Occipital lobe (tissue), 3 donors: ENCODE measurements at places on chromosomes 6 and 20. TPM values are rescaled to one million over a fixed set of nuclear protein-coding genes. Genes with fewer than 3 reads are reported as not detected.
A peak's percentile ranks its signal among the peaks of the same experiment; 100 is the strongest.

Gene EPB41L1
- 82.2 TPM for total RNA-seq

DNA sequence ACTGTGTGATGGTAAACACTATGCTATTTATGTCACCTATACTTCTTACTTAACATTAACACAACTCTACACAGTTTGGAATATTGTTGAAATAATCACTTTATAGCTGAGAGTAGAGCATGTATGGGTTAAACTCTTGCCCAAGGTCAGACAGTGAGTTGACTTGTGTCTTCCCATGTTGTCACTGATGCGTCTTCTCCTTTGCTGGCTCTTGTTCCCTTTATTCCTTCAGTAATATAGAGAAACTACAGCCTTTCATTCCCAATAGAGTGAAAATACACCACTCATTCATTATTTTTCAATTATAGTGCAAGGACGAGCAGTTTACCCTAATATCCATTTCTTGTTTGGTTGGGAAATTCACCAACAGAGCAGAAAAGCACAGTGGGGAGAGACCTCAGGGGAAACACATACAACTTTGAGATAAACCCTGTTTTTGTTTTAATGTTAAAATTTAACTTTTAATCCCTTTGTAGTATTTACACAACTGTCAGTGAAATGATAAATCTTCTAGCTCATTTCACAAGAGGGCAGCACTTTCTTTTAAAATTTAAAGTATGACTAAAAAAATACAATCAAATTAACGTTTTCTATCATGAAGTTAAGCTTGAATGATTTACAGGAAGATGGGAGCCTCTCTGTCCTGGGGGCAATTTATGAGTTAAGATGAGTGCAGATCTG, 363.0 kb downstream of the UTRN start:
- DNase-seq = no peak

DNA sequence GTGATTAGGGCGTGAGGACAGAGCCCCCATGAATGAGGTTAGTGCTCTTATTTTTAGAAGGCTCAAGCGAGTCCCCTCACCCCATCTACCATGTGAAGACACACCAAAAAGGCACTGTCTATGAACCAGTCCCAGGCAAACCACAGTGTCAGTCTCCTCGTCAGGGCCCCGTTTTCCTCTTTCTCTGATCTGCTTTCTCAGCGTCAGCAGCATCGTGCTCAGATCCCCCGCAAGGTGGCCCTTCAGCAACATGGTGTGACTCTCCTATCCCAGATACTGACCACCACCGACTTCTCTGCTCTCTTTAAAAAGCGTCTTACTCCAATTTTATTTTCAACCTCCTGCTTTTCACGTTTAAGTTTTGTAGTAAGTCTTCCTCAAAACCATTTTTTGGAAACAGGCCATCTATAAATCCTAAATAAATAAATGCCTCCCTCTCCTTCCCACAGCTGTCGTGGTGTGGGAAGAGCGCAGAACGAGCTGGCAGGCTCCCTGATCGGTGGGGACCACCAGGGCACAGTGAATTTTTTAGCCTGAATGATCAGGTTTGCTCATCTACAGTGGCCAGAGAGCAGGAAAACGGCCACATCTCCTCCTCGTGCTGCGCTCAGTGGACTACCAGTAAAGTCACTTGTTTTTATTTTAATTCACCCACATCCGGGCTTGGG, 113.1 kb downstream of the BMP7 start:
- no peak for DNase-seq

- DNase-seq = no peak
These were observed 253.6 kb downstream of the THBS2 start for GRCh38 chr6:169000022-169000421.

DNA sequence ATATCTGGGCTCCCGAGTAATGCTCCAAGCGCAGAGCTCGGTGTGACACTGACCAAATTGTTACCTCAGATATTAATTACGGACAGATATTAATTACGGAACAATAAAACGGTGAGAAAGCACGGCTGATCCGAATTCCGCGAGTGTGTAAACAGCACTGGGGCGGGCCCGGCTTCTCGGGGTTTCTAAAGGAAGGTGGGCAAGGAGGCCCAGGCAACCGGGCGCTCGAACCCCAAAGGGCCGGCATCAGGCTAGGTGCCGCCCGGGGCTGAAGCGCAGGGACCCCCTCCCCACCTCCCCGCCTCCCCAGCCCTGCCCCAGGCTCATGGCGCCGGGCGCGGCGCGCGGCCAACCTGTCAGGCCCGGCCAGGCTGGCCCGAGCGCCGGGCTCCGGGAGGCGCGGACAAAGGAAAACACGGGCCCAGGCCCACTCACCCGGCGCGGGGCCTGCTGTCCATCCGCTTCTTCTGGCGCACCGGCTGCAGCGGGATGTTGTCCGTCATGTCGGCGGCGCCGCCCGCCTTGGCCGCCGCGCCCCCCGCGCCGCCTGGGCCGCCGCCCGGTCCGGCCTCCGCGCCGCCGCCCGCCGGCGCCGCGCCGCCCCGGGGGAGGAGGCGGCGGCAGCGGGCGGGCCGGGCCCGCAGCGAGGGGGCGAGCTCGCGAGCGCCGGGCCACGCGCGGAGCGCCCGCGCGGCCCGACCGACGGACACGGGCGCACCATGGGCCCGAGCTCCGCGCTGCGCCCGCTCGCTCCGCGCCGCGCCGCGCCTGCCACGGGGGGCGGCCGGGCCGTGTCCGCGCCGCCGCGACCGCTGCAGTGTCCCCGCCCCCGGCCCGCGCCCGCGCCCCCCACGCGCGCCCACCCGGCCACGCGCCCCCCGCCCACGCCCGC, at the start of gene ATP9A:
Gene ATP9A (minus strand): TSS at position 524 of the 892 bp plus-strand sequence. CDS start 21 bp downstream, at position 503.
- DNase-seq = peak; percentile 52

DNA sequence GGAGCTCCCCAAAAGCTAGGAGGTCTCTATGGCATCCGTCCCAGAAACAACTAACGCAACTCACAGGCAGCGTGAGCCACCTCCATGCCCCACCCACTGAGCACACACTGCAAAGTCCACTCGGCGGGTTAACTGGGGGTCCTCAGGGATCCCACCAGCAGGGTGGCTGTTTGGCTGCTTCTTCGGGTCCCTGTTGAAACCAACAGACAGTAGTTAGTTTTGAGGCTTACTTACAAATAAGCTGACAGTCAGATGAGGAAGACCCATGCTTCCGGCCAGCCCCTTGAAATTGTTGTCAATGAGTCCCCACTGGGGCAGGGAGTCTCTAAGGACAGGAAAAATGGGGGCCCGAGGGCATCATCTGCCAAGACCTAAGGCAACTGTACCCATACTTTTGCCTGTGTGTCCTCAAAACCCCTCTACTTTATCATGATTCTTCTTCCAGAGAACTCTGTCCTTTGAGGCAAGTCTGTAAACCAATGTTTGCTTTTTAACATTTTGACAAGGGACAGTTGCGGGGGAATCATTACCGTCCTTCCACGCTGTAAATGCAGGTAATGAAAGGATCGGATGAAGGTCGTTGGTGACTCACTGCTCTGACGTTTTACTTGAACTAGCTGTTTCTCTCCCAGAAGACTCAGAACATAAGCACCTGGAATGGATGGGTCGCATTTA, 2.2 kb upstream of the PCK1 start:
- DNase-seq = no peak

DNA sequence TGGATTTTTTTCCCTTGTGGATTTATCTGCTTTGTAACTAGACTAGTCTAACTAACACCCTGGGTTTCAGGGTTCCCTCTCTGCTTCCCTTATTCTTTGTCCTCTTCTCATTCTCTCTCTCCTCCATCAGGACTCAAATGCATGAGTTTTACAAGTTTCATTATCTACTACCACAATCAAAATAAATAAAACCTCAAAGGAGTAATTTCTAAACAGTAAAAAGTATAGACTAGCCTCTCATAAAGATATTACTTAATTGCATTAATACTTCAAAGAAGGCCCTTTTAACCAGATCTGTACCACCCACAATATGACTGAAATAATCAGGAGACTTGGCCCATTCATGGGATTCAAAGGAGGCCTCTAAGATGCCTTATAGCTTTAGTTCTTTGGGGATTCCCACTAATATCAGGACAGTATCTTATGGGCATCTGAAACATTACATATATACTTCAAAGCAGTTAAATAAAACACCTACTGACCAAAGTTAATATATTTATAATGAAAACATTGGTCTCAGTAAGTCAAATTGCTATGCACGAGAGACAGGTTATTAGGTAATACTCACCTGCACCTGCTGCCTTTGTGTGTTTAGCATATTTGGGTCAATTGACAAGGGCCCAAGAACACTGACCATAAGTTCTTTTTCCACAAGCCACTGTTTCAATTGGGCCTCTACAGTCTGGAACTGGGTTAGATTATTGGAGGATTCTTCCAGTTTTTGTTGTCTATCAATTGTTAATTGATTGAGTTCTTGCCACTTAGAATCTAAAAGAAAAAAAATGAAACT, 85.7 kb downstream of the DST start:
- no peak for DNase-seq

- no peak for DNase-seq
These were observed 12.0 kb downstream of the PANK2 start for GRCh38 chr20:3901028-3901705.

- DNase-seq = no peak
These were observed 73.5 kb upstream of the SCGN start for GRCh38 chr6:25578538-25578937.

DNA sequence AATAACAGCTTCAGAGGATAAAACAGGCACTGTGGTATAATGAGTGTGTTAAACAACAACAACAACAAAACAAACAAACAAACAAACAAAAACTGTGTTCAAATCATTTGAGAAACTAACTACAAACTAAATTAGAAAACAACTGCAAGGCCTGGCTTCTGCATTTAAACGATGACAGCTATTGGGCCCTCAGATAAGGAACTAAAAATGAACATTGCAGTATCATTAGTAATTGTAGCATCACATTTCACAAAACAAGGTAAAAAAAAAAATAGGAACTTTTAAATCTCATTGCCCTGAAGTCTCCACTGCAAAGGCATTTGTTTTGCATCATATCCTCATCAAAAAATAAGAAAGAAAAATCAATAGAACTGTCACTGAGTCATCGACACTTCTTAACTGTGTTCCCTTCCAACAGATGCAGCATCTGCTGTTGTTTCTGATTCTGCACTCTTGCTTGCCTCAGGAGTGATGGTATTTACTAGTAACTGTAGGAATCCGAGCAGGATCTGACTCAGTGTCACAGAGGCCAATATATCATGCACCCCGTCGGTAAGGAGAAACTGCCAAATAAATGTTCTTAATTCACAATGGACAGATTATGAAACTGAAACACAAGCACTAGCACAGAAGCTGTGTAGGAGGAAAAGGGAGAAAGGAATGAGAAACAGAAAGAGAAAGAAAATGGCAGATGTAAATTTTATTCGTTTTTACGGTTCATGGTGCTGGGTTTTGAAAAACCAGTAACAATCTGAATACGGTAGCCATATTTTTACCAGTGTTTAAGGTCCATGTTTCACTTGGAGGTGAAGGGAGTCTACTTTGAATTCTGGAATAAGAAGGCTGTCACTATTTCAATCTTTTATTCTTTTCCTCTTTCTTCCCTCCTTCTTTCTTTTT, 365.7 kb upstream of the EPHA7 start:
- no peak for DNase-seq

Gene DEFB124
- total RNA-seq = not detected

Gene VGLL2
- total RNA-seq = not detected

Gene NHSL1
- total RNA-seq = 69.6 TPM

Gene CAGE1
- under 0.01 TPM for total RNA-seq

Gene KIF25
- total RNA-seq = not detected

GRCh38 chr6:42996513-42996912, 12.1 kb downstream of the PPP2R5D start:
- no peak for DNase-seq

DNA sequence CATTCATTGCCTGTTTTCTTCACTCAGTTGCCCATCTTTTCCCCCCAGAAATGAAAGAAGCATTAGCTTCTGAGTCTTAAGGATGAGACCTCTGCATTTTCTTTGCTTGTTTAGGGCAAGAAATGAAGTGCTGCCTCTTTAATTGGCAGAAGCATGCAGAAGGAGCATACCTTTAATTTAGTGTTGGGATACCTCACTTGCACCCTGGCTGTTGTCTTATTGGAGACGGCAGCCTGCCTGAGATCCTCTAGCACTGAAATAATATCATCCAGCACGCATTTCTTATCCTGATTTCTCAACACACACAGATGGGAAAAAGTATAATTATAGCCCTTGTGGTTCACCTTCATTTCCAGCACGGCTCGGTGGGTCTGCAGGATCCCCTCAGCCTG, 43.1 kb downstream of the PTCHD4 start:
- DNase-seq = no peak

Gene TP53INP2
- 3.9 TPM for total RNA-seq

GRCh38 chr6:36631326-36632011, 37.3 kb downstream of the SRSF3 start:
- DNase-seq = no peak

GRCh38 chr6:9140951-9141460, 705.7 kb upstream of the SLC35B3 start:
- no peak for DNase-seq

GRCh38 chr6:18515767-18516166, 128.6 kb downstream of the RNF144B start:
- no peak for DNase-seq

GRCh38 chr6:123189816-123190215, 193.8 kb downstream of the CLVS2 start:
- DNase-seq = no peak

- peak; percentile 40 for DNase-seq
These were observed at the start of gene TXLNB for GRCh38 chr6:139291813-139292619. Gene TXLNB, minus strand, starts transcription at chr6:139291998. Its CDS starts 3,099 bp downstream, at chr6:139288899.

Gene SIM1
- total RNA-seq = not detected

GRCh38 chr6:90285611-90286381, 10.8 kb downstream of the BACH2 start:
- DNase-seq = peak; percentile 72

Gene ANGPT4
- total RNA-seq = not detected

Gene CTCFL
- total RNA-seq = not detected

Gene SLC22A2
- 1.1 TPM for total RNA-seq

- no peak for DNase-seq
These were observed 1188.0 kb downstream of the GRIK2 start for GRCh38 chr6:102581378-102582124.

- DNase-seq = no peak
These were observed 66.5 kb downstream of the ESF1 start for GRCh38 chr20:13718171-13718570.

DNA sequence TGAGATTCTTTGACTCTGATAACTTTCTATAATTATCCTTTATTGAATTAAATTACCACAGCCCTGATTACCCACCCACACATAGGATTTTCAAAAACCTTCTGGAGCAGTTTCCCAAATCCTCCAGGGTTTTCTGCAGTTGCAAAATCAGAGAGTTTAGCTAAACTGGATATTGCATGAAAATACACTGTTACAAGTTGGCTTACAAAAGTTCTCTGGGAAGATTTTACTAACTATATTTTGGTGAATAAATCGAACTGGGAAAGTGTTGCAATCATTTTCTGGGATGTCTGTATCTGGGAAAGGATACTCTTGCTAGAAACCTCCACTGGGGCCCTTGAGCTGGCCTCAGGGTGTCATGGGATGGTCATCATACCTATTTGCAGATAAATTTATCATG, 97.6 kb upstream of the STMND1 start:
- no peak for DNase-seq

- DNase-seq = no peak
These were observed 111.0 kb downstream of the ATG5 start for GRCh38 chr6:106214531-106214930.

GRCh38 chr6:46393940-46394337, 97.3 kb downstream of the RCAN2 start:
- no peak for DNase-seq

Gene MAD2L1BP
- total RNA-seq = 22.3 TPM

Gene PRSS16
- not detected for total RNA-seq

- no peak for DNase-seq
These were observed 44.7 kb downstream of the EYA2 start for GRCh38 chr20:46939031-46939965.
